Cortex of kidney (tissue), 1 donor: ENCODE measurements at places on chromosomes 4 and X.

DNA sequence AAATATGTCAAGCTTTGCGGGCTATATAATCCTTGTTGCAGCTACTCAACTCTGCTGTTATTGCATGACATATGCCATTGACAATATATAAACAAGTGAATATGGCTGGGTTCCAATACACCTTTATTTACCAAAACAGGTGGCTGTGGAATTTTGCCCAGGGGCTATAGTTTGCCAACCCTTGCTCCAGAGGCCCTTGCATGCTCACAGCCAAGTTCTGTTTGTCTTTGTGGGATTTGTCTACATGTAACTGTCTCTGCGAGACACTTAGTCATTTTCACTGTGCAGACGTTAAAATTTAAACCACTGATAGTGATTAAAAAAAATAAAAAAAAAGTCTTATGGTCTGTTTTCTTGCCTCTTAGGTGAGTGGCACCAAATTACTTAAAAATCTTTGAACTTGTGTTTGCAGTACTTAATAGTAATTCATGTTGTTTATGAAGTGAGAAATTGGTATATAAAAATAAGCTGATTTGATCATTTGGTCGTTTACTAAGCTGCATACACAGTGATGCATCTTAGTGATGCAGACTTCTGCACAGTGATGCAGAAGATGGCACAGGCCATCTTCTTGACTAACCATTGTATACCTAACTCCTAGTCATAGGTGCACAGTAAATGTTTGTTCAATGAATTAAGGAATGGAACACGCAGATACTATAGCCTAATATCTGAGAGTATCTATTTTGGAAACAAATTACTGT lies 170.9 kb downstream of the FRMPD4 start:
- no peak for DNase-seq

DNA sequence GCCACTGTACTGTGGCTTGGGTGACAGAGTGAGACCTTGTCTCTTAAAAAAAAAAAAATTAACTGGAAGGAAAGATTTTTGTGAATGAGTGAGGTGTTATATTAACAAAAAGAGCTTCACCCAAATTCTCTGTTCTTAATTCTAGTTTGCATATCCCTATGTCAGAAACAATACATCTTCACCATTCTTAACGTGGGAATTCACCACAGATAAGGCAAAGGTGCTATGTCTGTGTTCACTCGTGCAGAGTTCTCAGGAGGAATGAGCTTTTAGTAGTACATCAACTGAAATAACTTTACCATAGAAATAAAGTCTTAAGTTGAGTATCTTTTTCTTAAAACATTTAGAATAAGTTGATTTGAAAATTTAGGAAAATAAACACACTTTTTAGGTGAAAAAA lies 135.1 kb downstream of the RAPGEF2 start:
- DNase-seq = no peak

GRCh38 chr4:155423671-155424070 lies 46.9 kb upstream of the MAP9 start:
- no peak for DNase-seq

DNA sequence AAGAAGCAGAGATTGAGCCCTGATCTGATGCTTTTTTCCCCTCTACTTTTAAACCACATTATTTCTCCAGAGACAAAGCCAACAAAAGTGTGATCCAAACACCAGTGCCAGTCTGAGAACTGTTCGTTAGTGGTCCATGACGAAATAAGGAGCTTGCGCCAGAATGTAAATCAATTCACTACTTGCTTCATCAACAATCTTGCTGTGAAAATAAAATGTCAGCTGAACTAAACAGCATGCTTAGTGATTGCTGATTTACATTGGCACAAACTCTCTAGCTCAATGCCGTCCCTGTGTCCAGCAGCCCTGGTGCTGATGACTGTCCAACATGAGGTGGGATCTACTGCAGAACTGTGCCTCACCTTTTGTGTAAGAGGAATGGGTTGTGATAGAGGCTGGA lies 71.3 kb downstream of the SOX3 start:
- no peak for DNase-seq

DNA sequence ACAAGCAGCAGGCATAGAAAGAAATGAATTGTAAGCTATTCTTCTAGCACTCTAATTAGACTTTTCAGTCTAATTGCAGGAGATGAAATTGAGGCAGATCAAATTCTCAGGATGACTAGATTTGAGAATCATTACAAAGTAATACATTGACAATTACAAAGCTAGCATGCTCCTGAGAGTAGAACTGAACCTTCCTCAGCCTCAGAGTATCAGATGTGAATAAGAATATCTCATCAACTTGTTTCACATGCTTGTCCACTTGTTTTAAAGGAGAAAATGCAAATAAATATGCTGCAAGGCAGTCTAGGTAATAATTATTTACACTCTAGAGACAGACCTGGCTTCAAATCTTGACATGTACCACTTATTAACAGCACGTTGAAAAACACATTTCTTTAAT lies 491.0 kb upstream of the MAGEB2 start:
- DNase-seq = no peak

GRCh38 chr4:69239557-69240168 lies 25.1 kb upstream of the UGT2B11 start:
- no peak for DNase-seq

- no peak for DNase-seq
Observed at GRCh38 chr4:14130551-14130950, 503.0 kb upstream of the BOD1L1 start.

DNA sequence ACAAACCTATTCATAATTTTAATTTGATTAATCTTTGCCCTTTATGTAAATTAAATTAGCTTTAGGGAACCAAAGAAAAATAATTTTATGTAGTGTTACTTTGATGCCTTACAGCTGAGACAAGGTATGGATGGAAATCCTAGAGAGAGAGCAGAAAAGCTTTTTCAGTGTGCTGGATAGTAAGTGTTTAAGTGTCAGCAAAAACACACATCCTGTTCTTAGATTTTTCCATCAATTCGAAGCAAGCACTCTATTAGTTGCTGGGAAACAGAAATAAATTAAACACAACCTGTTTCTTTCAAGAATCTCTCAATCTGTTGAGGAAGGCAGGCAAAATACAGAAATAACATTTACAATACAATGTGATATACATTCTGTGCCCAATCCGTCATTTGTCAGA lies 327.8 kb downstream of the GALNTL6 start:
- DNase-seq = no peak

- DNase-seq = no peak
Observed at GRCh38 chr4:145380123-145380522, 101.5 kb upstream of the SMAD1 start.

GRCh38 chrX:63513825-63514568 lies 162.9 kb upstream of the SPIN4 start:
- DNase-seq = no peak

- DNase-seq = no peak
Observed at GRCh38 chr4:170089274-170089667, 485 bp downstream of the AADAT start.

DNA sequence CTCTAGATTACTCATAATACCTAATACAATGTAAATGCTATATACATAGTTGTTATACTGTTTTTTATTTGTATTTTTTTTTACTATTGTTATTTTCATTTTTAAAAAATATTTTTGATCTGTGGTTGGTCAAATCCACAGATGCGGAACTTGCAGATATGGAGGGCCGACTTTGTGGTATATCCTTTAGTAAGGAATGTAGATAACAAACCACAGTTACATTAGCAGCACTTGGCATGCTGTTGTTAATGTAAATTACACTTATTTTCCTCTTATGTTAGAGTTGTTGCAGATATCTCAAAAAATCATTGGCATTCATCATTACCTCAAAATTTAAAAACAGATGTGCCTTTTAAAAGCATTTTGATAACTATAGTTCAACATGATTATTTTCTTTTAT lies 151.0 kb downstream of the TMEM164 start:
- DNase-seq = no peak

GRCh38 chr4:2061186-2062131 lies 2.3 kb downstream of the NAT8L start:
- no peak for DNase-seq

- DNase-seq = no peak
Observed at GRCh38 chrX:44330227-44330626, 13.2 kb downstream of the EFHC2 start.

DNA sequence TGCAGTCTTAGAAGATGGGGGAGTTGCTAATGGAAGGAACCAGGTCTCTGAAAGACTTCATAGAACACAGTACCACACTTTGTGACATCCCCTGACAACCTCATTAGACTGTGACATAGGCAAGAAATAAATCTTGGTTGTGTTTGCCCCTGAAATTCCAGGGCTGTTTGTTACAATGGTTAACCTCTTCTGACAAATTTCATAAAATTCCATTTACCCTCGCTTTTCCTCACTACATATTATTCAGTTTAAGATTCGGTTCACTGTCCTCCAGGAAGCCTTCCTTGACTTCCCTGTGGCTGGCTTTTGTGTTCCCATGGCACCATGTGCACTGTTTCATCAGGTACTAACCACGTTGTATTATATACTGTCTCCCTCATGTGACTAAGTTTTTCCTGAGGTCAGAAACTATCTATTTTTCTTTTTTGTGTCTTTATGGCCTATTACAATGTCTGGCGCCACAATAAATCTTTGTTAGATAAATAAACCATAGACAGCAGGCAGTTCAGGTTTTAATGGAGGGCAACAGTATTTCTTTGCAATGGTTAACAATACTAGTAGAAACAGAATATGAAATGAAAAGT lies 54.2 kb downstream of the ATXN3L start:
- DNase-seq = no peak

DNA sequence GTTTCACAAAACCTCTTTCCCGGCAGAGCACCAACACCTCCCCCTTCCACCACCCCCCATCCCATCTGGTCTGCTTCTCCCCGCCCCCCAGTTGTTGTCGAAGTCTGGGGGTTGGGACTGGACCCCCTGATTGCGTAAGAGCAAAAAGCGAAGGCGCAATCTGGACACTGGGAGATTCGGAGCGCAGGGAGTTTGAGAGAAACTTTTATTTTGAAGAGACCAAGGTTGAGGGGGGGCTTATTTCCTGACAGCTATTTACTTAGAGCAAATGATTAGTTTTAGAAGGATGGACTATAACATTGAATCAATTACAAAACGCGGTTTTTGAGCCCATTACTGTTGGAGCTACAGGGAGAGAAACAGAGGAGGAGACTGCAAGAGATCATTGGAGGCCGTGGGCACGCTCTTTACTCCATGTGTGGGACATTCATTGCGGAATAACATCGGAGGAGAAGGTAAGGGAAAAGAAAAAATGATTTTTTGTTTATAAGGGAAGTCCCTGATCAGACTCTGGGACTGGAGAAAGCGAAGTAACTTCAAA lies at the start of gene PDGFRA:
Gene PDGFRA, plus strand, starts transcription at position 333 of the 541 bp plus-strand sequence. CDS start 29,476 bp downstream, outside the sequence.
- no peak for DNase-seq

DNA sequence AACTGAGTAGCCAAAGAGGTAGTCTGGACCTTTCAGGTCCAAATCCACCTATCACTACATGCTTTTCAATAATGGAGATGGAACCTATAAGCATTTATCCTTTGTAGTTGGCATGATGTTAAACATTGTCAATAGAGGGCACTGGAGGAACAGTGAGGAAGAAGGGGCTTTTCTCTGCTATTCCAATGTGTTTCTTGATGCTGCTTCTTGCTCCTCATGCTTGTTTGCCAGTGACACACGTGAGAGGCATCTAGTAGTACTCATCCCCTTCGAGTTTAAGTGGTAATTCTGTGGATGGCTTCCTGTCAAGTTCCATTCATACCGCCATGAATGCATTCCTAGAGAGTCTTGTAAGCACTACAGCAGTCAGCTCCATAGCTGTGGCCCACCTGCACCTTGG lies 84.0 kb downstream of the NAA11 start:
- no peak for DNase-seq

DNA sequence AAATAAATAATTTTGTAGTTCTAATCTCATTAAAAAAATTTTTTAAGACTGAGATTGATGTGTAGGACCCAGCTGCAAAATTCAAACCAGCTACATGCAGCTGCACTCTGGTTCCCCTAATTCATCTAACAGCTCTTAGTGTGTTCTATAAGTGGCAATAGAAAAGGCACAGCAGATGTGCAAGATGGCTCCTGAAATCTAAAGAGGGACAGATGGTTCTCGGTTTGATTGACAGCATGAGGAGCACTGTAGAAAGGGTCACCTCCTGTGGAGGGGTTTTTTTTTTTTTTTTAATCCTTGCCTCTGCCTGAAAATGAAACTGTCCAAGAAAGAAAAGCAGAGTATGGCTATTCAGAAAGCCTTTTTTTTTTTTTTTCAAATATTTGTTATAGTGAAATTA lies 16.9 kb upstream of the OCIAD1 start:
- no peak for DNase-seq

GRCh38 chrX:119337201-119337600 lies 61.9 kb upstream of the SLC25A43 start:
- no peak for DNase-seq

DNA sequence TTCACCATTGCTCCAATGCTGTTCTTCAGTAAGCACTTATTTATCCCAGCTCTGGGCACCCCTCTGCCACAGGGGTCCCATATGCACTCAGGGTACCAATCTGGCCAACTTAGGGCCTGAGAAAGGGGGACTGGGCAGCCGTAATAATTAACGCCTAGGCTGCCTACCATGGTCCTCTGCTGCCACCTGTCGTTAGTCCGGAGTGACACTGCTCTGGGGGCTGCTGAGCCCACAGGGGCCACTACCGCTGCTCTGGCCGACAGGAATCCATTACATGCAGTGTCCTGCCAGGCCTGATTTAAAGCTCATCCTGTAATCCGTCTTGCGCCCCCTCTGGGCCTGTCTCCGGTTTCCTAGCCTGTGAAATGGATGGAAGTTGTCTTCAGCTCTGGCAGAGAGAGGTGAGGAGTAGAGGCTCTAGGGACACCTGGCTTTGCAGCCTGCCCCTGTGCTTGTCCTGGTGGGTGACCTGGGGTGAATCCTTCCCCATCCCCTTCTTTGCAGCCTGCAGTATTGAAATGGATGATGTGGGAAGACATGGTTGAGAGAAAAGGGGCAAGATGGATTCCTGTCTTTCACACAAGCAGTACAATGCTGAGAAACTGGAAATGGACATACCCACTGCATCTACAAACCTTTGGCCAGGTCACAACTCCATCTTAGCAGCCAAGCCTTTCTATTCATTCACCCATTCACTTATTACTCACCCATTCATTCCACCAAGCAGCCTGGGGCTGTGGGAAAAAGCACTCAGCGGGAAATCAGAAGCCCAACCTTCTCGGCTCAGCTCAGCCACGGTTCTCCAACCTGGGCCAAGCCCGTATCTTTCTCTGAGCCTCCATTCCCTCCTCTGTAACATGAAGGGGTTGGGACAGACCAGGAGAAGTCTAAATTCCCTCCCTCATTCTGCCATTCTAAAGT lies 116.3 kb upstream of the NALF2 start:
- no peak for DNase-seq

GRCh38 chr4:145299380-145300076 lies 119.1 kb upstream of the OTUD4 start:
- DNase-seq = no peak

DNA sequence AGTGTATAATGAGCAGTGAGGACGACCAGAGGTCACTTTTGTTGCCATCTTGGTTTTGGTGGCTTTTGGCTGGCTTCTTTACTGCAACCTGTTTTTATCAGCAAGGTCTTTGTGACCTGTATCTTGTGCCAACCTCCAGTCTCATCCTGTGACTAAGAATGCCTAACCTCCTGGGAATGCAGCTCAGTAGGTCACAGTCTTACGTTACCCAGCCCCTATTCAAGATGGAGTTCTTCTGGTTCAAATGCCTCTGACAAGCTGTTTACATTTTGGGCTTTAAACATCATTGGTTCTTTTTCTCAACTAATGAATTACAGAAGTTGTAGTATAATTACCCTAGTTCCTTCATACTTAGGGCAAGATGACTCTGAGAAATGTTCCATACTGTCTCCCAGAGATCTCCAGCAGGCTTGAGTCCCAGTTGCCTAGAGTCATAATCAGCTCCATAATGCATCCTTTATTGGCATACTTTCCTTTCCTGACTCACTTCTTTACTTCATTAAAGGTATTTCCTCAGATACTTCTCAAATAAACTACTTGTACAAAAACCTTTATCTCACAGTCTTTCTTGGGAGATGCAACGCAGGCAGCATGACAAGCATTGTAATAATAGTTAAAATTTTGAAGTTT lies 136.5 kb downstream of the KDM6A start:
- DNase-seq = no peak
